Activated T-helper 1 cell treated with anti-CD3 and anti-CD28 coated beads, Interleukin-2, amount 50 U/mL, for 16 hours (primary cell): ENCODE measurements at places on chromosomes 12 and 14.

GRCh38 chr12:93877446-93877845 lies 200.3 kb downstream of the CRADD start:
- DNase-seq: no peak

DNA sequence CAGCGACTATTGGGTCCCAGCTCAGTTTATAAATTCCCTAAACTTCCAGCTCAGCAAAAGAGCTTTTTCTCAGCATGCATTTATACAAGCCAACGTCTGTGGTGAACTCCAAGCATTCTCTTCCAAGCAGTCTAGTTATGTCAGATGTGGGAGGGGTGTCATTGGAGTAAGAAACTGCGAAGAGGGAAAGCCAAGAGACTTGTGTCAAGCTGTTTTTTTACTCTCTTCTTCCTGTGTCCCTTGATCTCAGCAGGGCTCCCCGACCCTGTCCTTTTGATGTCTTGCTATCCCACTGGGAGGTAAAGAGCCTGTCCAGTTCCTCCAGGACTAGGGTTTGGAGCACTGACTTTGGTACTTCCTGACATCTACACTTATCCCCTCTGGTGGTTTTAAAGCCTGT lies 69.0 kb downstream of the PPM1H start:
- no peak for DNase-seq

DNA sequence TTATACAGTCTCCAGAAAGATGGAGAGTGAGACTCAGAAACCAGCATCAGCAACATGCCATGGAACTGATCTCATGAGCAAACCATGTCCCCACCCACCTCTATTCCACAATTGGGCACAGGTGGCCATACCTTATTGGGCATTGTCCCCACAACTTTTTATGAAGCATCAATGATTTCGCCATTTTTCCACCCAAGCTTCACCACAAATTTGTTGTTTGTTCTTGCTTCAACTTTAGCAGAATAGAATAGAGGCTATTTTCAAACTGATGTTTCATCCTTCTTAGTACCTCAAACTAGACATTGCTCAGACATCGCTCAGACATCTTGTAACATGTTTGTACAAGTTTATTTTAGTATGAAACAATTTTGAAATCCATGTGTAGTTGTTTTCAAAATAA lies 112.5 kb upstream of the TMTC2 start:
- no peak for DNase-seq

DNA sequence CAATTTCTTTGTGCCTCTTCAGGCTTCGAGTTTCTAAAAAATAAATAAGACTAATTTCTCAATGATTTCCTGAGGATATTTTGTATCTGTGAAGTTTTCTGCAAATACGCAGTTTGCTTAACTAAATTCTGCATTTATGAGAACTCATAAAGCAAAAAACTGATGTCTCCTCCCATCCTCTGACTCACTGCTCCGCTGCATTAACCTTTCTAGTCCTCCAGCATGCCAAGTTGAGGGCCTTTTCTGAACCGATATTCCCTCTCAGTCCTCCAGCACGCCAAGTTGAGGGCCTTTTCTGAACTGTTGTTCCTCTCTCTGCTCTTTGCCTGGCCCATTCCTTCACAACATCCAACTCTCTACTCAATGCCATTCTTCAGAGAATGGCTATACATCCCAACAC lies 3.2 kb downstream of the IPO8 start:
- DNase-seq: no peak

DNA sequence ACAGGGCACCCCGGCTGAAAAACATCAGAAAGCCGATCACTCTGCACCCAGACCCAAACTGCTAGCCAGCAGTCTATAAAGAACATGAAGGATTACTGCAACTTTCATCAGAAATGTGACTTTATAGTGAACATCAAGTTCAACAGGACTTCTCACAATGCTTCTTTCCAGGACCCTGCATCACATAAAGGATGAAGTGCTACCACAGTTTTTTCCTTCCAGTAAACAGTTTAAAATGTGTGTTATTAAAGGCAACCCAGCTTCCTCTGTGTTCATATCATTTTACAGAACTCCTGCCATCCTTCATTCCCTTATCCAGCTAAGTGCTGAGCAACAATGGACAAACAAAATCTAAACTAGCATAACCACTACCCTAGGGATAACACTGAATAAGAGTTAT lies 280.3 kb upstream of the DIO2 start:
- no peak for DNase-seq

GRCh38 chr12:30908076-30908721 lies 18.3 kb upstream of the TSPAN11 start:
- DNase-seq: no peak

GRCh38 chr12:2608608-2608945 lies 186.2 kb upstream of the FKBP4 start:
- no peak for DNase-seq

DNA sequence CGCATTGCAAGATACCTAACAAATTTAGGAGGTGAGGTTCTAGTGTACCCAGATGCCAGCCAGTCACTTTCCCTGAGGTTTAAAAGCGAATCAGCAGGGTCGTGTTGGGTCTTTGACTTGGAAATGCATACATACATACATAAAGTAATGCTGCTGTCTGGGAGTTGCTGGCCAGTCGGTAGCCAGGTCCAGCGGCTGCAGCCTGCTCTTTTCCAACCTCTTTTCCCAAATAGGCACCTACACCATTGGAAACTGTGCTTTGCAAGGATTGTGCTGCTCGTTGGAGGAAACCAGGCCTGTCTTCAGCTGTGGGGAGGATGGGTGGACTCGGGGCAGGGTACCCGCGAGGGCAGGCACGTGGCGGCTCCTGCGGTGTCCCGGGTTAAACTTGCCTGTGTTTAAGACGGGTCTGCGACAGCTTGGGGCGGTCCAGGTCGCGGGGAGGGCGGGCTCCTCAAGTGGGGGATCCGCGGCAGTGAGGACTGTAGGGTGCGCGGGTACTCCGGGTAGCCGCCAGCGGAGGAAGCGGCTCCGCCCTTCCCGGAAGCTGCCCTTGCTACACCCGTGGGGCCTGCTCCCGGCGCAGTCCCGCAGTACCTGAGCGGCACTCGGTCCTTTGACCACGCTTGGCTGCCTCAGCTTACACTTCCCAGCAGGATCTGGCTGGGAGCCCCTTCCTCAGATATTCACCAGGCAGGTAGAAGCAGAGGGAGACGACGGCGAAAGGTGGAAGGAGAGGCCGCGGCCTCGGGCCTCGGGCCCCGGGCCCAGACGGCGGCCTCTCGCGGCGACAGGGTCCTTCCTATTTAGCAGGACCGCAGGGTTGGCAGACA lies 2.7 kb downstream of the TTC6 start:
- DNase-seq: no peak

DNA sequence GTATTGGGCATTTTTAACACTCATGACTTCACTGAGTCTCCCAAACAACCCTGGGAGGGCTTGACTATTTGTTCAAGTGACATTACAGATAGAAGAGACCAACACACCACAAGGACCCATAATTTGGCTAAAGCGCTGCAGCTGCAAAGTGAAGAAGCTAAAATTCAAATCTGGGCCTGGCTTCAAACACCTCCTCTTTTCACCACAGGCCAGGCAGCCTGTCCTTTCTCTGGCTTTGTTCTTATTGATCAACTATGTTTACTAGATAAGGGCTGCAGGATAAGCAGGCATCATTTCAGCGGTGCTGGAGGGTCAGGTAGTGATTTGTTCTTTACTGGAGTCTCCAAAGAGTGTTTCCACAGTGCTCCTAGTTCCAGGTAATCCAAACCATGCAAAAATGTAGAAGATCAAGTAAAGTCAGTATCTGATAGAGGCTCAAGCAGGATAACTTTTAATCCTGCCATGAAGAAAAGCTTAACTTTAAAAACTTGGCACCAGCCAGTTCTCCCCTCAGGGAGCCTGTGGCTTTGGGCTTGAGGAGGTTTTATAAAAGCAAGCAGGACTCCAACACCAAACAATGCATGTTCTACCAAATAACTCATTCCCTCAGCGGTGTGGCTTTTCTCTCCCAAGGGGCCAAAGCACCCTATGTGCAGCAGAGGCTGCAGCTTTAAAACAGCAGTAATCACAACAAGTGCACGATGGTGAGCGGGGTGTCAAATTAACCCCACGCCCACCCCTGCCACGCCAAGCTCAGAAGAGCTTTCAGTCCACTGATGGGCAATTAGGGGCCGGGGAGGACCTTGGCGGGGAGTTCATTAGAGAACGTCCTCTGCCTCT lies 16.8 kb downstream of the CLMN start:
- DNase-seq: no peak

DNA sequence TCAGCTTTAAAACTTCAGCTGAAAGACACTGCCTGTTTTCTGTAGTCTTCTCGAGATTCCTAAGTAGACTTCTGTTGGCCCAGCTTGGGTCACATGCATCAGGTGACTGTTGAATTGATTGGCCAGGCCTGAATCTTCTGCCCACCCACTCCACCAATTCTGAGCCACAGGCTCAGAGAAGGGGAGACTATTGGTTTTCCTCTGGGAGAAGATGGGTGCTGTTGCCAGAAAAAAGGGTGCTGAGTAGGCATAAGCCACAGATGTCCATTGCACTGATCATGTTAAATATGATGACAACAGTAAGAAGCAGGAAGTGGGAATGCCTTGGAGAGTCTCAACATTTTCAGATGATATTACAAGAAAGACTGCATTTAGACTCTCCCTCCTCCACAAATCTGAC lies 6.8 kb upstream of the SPTLC2 start:
- DNase-seq: no peak

DNA sequence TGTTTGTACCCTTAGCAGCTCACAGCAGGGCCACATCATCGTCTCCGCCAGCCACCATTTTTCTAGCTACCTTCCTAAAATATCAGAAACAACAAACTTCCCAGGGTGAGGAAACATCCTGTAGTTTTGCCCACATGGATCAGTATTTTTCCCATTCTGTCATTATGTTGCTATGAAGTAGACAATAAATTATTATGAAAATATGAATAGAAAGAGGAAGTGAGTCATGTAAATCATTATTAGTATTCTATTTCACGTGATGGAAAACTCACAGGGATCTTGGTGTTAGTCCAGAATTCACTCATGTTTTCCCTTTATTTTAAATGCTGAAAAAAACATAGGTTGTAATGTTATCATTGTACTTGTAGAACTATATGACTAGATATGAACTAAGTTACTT lies 319.4 kb downstream of the SYT1 start:
- no peak for DNase-seq

GRCh38 chr12:57242691-57243454 lies 8.1 kb downstream of the STAC3 start:
- DNase-seq: no peak

DNA sequence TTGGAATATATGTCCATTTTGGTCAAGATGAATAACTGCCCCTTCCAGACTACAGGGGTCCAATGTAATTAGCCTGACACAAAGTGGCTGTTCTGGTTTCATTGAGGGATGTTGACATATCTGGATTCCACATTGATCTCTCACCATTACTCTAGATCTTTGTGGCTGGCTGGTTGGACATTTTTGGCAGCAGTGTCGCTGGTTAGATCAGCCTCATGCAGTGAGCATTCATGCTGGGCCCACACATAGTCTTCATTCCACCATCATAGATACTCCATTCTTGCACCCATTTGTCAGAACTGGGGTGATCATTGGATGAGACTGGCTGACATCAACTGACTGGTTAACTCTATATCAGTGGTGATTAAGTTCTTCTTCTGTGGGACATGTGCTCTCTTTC lies 74.4 kb downstream of the MGST1 start:
- DNase-seq: no peak

GRCh38 chr12:106271575-106272505 lies 24.0 kb upstream of the CKAP4 start:
- no peak for DNase-seq

- DNase-seq: no peak
These were observed 30.0 kb downstream of the SLC38A2 start for GRCh38 chr12:46342562-46343033.

- DNase-seq: no peak
These were observed 114.3 kb downstream of the BCL11B start for GRCh38 chr14:99157676-99158075.

GRCh38 chr14:103538291-103539055 lies 9.5 kb downstream of the TRMT61A start:
- DNase-seq: no peak

DNA sequence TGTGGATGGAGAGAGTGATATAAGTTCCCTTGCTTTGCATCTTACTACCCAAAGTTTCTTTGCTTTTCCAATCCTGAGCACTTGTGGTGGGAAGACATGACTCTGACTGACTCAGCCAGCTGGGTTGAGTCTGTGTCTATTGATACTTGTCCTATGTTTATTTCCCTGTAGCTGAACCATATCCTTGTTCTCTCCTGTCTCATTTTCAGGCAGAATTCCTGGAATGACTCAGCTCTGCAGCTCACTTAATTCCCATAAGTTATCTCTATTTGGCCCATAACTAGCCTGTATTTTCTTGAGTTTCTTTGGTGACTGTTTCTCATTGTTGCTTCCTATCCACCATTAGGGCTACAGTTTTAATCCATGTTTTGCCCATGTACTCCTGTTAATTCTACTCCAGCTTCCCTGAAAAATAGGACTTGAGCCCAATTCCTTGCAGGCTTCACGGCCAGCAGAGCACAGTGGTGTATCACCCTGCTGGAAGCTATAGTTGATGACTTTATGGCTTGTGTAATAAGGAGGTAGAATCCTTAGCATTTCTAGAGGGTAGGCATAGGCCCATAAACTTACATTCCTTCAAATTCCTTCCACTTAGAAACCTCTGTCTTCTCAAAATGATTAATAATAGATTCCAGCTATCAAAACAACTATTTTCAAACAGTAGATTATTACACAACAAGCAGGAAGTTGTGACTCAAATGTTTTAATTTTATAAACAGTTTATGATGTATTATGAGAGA lies 183.1 kb downstream of the TMTC3 start:
- no peak for DNase-seq

DNA sequence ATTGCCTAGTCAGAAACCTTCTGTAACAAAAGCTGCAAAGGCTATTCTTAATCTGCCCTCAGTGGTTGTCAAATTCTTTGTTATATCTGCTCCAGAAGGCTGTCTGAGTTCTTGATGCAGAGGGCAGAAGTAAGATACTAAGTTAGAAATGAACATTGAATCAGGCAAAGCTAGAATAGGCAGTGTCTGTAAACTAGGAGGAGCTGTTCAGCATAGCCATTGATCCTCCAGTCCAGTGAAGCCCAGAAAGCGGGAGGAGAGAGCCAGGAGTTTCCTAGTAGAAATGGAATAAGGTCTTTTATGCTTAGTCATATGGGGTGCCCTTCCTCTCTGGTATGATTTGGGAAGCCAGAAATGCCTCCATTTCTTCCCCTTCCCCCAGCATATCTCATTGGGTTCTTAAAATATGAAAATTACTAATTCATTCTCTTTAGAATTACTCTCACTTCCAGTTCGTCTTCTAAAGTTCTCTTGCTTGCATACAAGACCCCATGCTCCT lies 76.2 kb downstream of the APAF1 start:
- DNase-seq: no peak
